ENCODE measurements at places on chromosomes 3 and 15. TPM values are rescaled to one million over a fixed set of nuclear protein-coding genes. Genes with fewer than 3 reads are reported as not detected.

SERPINI2 gene
- not detected for total RNA-seq

GSK3B gene
- 25.2 TPM for total RNA-seq

MINAR1 gene
- 1.00 TPM for total RNA-seq

RLBP1 gene
- not detected for total RNA-seq

DNAH1 gene
- 8.8 TPM for total RNA-seq

ARGFX gene
- total RNA-seq, result not detected

CCDC13 gene
- 2.0 TPM for total RNA-seq

SCN11A gene
- total RNA-seq, result 0.15 TPM

ROBO2 gene
- not detected for total RNA-seq

GABRB3 gene
- total RNA-seq, result 0.44 TPM

BUB1B gene
- 1.6 TPM for total RNA-seq

LRRIQ4 gene
- total RNA-seq, result not detected

SLC28A1 gene
- not detected for total RNA-seq

EXD1 gene
- not detected for total RNA-seq

CDC25A gene
- total RNA-seq, result 0.93 TPM

SLITRK3 gene
- total RNA-seq, result not detected

ALDH1A3 gene
- 59.3 TPM for total RNA-seq

RTF1 gene
- 26.5 TPM for total RNA-seq

ADIPOQ gene
- total RNA-seq, result 0.88 TPM

CLSTN2 gene
- total RNA-seq, result 5.6 TPM

GOLGA8Q gene
- 0.06 TPM for total RNA-seq

CTDSPL gene
- 21.8 TPM for total RNA-seq

SAMMSON gene
- not detected for total RNA-seq

Data from cardiac ventricle fibroblast (primary cell).